Astrocyte of the hippocampus (primary cell): ENCODE measurements at places on chromosomes 7 and 10.
A peak's percentile ranks its signal among the peaks of the same experiment; 100 is the strongest.

GRCh38 chr10:32793033-32793432 is 165.0 kb downstream of the ITGB1 start:
- DNase-seq, result no peak

GRCh38 chr10:93875032-93875358 is 18.8 kb upstream of the SLC35G1 start:
- no peak for DNase-seq

- DNase-seq, result no peak
Measured at GRCh38 chr7:12062062-12062461, 149.0 kb upstream of the TMEM106B start.

DNA sequence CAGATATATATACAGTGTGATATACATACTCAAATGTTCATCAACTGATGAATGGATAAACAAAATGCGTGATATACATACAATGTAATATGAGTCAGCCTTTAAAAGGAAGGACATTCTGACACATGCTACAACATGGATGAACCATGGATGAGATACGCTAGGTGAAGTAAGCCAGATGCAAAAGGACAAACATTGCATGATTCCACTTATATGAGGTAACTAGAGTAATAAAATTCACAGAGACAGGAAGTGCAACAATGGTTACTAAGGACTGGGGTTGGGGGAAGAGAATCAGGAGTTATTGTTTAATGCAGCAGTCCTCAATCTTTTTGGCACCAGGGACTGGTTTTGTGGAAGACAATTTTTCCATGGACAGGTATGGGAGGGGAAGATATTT is 47.3 kb upstream of the PIK3AP1 start:
- no peak for DNase-seq

DNA sequence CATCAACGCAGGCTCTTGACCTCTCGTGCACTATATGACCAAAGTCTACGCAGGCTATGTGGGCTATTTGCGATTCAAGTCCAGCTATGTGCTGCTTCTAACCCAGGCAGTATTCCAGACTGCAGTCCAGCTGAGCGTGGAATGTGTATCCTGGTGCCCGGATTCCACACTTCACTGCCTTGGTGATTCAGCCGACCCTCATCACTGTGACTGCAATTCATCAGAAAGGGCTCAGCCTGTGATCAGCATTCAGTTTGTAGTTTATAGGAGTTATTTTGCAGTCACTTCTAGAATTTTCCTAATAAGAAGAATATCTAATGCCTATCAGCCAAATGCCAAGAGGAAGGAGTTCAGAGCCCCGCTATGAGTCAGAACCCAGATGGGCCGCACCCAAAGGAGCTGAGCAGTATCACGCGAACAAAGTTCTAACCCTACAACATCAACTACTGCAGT is 119.8 kb upstream of the LANCL2 start:
- DNase-seq, result peak; percentile 94

GRCh38 chr7:131020759-131021261 is 286.8 kb upstream of the KLF14 start:
- DNase-seq, result no peak

- no peak for DNase-seq
Measured at GRCh38 chr10:127463548-127463947, 85.6 kb upstream of the NPS start.

DNA sequence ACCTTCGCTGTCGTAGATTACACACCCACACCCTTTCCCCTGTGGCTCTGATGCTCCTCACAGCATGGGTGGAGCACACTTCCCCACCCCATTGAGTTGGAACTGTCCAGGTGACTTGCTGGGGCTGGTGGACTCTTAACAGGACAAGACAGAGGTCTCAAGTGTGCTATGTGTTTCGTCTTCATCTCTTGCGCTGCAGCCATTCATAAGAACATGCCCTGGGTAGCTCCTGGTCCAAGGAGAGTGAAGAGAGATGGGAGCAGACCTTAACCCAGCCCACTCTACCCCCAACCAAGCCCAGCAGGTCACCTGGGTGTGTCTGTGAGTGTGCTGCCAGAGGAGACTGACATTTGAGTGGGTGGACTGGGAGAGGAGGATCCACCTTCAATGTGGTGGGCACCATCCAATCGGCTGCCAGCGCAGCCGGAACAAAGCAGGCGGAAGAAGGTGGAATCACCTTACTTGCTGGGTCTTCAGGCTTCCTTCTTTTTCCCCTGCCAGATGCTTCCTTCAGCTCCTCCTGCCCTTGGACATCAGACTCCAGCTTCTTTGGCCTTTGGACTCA is 112.4 kb downstream of the HTR5A start:
- DNase-seq, result no peak

- no peak for DNase-seq
Measured at GRCh38 chr7:40204581-40204980, 69.8 kb downstream of the SUGCT start.

DNA sequence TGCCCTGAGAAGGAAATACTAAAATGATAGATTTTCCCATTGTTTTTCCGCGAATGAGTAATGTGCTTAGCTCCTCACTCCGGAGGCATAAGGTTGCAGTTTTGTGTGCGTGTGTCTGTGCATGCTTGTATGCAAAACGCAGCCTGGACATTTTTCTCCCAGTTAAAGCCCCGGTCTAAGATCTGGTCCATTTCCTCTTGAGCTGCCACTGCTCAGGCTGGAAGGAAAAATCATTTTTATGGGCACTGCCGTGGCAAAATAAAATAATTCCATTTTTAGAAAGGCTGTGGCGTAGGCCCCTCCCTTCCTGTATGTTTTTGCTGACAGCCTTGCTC is 260.6 kb downstream of the WDR37 start:
- no peak for DNase-seq

- no peak for DNase-seq
Measured at GRCh38 chr7:9242636-9243035, 809.2 kb downstream of the NXPH1 start.

- no peak for DNase-seq
Measured at GRCh38 chr7:6268023-6268900, 4.2 kb downstream of the CYTH3 start.

DNA sequence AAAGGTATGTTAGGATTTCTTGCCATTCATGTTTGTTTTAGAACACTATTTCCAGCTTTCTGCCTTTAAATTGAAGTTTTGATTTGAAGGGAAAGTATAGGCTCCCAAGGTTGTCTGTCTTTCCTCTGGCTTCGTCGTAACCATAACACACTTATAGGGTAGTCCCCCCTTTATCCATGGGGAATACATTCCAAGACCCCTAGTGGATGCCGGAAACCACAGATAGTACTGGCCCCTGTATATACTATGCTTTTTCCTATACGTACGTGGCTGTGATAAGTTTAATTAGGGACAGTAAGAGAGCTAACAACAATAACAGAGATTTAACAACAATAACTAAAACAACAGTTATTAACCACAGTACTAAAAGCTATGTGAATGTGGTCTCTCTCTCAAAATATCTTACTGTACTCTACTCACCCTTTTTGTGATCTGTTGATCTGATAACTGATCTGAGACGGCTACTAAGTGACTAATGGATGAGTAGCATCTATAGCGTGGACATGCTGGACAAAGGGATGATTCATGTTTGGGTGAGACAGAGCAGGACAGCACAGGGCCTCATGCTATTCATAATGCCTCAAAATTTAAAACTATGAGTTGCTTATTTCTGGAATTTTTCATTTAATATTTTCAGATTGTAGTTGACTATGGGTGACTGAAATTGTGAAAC is 273.1 kb downstream of the AUTS2 start:
- peak; percentile 50 for DNase-seq

DNA sequence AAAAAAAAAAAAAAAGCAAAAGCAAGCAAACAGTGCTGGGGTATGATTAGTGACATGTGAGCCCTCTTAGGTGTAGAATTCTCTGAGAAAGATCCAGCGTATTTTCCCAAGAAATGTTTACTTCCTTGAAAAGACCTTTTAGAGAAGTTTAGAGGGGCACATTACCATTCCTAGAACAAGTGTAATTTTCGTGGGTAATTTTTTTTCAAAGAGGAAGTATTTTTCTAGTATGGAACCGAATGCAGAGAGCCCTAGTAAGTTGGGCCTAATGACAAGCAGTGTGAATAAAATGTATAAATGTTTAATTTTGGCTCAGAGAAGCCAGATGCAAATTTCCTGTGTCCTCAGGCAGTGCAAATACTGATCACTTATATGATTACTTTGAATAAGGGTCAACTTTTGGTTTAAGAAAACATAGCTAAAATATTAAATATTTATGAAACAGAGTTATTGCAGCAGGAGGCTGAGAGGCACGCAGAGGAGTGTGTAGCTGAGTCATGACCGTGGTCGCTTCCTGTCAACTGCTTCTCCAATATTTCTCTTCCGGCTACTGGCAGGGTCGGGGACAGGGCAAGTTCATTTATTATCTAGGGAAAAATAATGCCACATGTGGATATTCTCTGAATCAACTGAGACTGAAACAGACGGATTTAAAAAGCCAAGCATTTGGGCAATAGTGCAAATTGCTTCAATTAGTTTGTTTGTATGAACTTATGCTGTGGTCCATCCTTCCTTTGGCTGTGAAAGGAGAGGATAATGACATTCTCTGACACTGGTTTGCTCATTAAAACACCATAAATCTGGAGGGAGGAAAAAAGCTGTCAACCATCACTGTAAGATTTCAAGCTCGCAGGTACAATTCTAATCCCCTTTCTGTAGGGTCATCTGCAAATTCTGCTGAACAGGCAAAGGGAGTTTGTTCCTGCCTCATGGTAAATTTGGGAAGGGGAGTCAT is 495.2 kb downstream of the GLRX3 start:
- DNase-seq, result no peak

DNA sequence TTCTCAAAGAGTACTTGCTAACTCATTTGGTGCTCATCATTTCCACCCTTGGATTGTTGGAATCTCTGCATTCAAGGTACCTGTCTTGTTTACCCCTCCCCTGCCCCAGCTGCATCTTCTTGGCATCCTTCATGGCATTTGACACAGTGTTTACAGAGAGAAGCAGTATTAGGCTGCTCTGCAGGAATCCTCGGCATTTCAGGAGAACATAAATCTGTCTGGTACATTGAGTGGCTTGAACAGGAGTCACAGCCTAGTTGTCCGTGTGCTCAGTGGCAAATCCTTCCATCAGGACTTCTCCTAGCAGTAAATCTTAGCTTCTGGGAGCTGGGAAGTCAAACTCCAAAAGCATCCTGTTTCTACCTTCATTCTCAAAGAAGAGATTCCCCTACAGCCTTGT is 136.8 kb upstream of the YAE1 start:
- no peak for DNase-seq

DNA sequence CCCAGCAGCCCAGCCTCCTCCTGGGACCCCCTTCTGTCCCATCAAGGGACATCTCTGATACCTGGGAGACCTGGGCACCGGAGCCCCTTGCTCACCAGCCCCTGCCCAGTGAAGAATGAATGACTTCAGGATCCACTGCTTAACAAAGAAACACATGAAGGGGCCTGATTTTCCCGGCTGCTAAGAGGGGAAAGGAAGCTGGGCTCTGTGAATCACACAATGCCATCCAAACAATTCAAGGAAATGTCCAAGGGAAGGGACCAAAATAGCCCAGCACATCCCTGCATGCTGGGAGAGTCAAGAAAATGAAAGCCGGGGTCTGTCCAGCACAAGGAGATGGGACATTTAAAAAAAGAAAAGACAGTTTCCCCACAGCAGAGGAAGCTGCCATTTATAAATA is 128.7 kb upstream of the JCAD start:
- DNase-seq, result peak; percentile 23
